Urinary bladder (tissue), 4 donors: ENCODE measurements at places on chromosomes 16 and 17. TPM values are rescaled to one million over a fixed set of nuclear protein-coding genes. Genes with fewer than 3 reads are reported as not detected.

Gene CA7
- polyA plus RNA-seq = not detected

Gene ABCA6
- polyA plus RNA-seq = 35.9 TPM

Gene PIPOX
- polyA plus RNA-seq = 4.6 TPM

Gene IL34
- 2.8 TPM for polyA plus RNA-seq

Gene CEMP1
- polyA plus RNA-seq = 0.85 TPM

Gene ABCC11
- 0.18 TPM for polyA plus RNA-seq

Gene CMTM2
- not detected for polyA plus RNA-seq

Gene KCNJ12
- 1.5 TPM for polyA plus RNA-seq

Gene AGRP
- polyA plus RNA-seq = not detected

Gene DNAI2
- 0.05 TPM for polyA plus RNA-seq

Gene ABI3
- 11.7 TPM for polyA plus RNA-seq

Gene HOXB4
- polyA plus RNA-seq = 2.1 TPM

Gene MYLK3
- polyA plus RNA-seq = 0.13 TPM

Gene KRT9
- not detected for polyA plus RNA-seq

Gene SALL1
- polyA plus RNA-seq = 4.1 TPM

Gene OSGIN1
- polyA plus RNA-seq = 11.9 TPM

Gene SMIM36
- polyA plus RNA-seq = not detected

Gene CHST6
- 0.15 TPM for polyA plus RNA-seq

- DNase-seq = no peak
Observed at GRCh38 chr17:31687505-31688126, 171.4 kb downstream of the COPRS start.

DNA sequence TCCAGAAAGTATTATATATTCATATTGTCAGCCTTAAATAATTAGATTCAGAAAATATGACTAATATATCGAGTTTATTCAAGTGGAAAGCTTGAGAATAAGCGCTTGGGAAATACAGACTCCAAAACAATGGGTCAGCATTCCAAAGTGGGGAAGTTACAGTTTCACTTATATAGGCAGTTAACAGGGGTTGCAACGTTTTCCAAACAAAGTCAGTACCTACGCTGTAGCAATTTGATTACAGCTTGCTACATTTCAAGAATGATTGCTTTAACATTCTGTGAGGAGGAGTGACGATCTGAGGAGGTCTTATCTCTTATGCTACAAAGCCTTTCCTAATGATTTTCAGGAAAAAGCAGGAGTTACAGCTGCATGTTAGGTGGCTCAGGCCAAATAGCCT is 34.2 kb upstream of the HS3ST3A1 start:
- DNase-seq = no peak

DNA sequence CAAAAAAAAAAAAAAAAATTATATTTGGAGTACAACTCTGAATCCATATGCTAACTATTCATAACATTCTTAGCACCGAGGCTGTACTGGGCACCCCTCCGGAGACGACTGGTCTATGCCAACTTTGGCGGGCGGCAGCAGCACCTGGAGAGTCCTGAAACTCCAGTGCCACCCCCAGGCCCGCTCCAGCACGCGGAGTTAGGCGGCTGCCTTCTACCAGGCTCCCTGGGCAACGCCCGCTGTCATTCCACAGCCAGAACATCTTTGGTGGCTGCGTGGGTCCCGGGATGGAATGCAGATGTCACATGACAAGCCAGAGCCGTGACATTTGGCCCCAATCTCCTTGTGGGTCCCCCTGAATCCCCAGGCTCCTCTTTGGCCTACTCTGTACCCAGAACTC is 6.2 kb downstream of the TIMP2 start:
- no peak for DNase-seq

- DNase-seq = no peak
Observed at GRCh38 chr17:72526769-72527168, 405.9 kb downstream of the SOX9 start.

DNA sequence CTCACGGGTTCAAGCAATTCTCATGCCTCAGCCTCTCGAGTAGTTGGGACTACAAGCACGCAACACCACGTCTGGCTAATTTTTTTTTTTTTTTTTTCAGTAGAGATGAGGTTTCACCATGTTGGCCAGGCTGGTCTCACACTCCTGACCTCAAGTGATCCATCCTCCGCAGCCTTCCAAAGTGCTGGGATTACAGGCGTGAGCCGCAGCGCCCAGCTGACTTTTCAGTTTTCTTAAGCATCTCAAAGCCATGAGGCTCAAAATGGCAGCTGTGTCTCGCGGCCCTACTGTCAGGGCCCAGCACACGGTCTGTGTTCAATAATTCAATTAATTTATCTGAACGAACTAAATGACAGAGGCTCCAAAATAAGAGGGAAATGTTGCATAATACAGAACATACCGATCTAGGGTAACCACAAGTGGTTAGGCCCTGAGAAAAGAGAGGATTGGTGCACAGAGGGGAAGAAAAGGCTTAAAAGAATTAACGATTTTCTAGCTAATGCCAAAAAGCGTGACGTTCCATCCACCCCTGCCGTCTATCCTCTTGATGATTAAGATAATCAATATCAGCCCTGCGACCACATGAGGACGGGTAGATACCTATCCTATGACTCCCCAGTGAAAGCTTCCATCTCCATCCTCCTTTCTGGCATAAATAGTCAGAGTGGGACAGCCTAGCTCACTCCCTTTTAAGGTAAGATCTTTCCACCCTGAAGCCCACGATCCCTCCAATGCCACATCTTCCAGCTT is 136.9 kb downstream of the SLC39A11 start:
- no peak for DNase-seq

GRCh38 chr17:45313996-45314740 is 2.7 kb downstream of the MAP3K14 start:
- no peak for DNase-seq

- no peak for DNase-seq
Observed at GRCh38 chr16:7218936-7219335, 113.7 kb upstream of the RBFOX1 start.

DNA sequence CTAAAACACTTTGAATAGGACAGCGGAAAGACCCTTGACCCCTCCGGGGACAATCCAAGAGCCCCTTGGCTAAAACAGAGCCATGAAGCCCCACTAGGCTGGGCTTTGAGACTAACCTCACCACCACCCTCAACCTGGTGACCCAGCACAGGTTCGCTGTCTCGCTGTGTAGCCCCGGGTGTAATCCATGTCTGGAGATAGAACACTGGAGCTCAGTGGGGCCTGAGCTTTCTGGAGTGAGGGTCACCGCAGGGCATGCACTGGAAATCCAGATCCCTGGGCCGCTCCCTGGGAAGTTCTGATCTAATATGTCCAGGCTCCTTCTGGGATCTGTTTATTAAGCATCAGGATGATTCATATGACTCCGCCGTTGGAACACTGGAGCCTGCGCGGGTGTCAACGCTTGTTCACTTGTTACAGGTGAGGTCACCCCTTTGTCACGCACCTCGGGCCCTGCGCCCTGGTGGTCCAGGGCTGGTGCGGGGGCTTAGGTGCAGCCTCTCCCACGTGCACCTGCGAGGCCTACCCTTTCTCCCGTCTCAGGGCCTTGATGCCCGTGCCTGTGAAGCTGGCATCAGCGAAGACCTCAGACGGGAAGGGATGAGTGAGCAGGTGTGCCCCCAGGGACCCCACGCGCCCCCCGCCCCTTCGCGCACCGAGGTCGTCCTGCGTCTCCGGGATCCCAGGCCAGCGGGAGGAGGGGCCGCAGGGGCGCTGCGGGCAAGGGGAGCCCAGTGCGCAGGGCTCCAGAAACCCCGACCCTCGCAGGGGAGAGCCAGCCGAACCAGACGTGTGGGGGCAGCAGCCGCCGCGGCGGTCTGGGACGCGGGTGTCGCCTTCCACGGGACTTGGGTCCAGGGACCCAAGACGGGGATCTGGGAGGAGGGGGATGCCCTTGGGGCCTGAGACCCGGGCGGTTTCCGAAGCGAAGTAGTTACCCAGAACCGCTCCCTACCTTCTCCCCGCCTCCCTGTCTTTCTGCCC is 224.1 kb upstream of the FOXF1 start:
- DNase-seq = no peak

DNA sequence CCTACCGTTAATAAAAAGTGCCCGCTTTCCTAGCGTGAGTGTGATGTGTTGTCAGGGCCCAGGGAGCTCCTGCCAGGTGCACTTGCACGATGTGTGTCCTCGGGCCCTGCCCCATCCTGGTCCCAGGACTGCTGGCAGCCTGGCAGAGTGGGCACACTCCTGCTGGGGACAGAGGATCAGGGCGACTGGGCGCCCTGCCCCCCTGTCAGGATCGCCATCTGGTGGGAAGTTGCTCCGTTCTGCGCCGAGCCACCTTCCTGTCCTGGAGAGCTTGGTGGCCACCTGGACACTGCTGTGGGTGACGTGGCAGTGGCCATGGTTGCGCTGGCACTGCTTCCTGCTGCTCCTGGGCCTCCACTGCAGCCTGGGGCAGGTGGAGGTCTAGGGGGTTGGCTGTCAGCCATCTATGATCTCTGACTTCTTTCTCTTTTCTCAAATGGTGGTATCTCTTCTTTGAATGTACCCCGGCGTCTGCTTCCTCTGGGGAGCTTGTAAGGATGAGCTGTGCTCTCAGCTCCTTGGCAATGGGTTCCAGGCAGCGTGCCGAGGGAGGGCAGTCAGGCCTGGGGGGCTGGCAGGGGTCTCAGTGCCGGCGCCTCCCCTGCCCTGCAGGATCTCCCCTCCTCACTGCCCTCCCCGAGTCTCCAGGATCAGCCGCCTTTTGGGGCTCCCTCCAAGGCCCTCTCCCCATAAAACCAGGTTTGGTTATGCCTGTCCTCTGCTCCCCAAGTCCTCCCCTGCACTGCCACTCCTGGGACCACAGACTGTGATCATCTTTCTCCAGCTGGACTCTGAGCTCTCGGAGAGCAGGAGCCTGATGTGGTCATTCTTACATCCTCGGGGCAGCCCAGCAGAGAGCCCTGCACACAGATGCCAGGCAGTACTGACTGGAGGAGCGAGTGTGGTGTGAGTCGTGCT is 76.9 kb downstream of the AMFR start:
- no peak for DNase-seq

DNA sequence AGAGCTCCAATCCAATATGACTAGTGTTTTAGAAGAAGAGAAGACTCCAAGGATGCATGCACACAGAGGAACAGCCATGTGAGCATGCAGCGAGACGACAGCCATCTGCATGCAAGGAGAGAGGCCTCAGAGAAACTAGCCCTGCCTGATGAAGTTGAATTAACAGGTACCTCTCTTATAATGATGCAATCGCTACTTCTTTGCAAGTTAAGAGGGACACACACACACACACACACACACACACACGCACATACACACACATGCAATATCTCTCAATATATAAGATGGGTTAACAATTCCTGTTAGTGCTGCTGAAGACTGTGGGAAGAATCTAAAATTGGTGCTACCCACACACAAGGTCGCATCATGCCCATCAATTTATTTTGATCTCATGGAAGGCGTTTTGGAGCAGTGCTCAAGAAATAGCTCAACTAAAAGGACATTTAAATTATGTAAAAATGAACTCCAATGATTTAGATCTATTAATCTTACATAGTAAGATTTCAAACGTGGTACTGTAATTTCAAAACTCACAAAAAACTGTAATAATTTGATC is 7.0 kb upstream of the GINS3 start:
- no peak for DNase-seq

GRCh38 chr16:86044241-86044671 is 145.3 kb downstream of the IRF8 start:
- no peak for DNase-seq

GRCh38 chr16:1075546-1075945 is 3.0 kb downstream of the SSTR5 start:
- DNase-seq = no peak

DNA sequence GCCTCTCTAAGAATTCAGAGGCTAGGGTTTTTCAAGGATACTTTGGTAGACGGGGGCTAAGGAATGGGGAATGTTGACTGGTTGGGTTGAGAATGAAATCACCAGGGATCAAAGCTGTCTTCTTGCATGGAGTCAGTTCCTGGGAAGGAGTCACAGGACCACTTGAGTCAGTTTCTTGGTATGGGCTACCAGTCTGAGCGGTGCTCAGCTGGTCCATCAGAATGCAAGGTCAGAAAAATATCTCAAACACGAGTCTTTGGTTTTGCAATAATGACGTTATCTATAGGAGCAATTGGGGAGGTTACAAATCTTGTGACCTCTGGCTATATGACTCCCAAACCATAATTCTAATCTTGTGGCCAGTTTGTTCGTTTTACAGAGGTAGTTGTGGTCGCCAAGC is 18.4 kb downstream of the CHD9NB start:
- DNase-seq = no peak

- DNase-seq = no peak
Observed at GRCh38 chr16:88961011-88961410, 16.0 kb downstream of the CBFA2T3 start.

DNA sequence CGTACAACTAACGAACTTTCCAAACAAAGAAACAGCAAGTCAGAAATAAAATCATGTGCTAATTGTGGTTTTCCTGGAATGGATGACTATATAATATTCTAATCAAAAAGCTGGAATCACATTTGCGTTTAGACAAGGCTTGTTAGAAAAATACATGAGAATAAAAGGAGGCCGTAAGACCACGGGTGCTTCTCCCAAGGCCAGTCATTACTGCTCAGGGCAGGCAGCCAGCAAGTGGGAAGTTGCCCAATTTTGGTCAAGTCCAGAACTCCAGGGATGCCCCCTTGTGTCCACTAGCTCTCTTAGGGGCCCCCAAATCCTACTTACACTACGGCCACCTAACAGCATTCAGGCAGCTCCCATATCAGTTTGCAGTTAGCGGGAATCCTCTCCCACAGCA is 25.9 kb upstream of the LYRM9 start:
- DNase-seq = no peak

DNA sequence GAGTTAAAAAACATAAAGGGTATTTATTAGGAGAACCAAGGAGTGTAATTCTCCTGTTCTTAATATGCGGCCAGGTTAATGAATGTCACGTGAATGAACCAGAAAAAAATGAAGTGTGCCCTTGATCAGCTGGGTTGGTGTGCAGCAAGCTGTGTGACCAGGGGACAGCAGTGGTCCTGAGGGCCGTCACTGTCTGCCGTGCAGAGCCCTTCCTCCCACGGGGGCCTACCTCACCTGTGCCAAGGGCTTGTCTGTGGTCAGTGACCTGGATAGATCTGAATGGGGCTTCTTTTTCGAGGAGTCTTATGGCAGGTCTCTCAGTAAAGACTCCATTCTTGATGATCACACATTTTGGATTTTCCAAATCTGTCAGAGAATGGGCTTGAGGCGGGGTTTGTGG is 17.7 kb upstream of the STH start:
- no peak for DNase-seq

- DNase-seq = no peak
Observed at GRCh38 chr16:4673387-4674046, 19.8 kb upstream of the NUDT16L1 start.
